Right ventricle myocardium superior (tissue), 1 donor: ENCODE measurements at places on chromosomes 4 and X.

DNA sequence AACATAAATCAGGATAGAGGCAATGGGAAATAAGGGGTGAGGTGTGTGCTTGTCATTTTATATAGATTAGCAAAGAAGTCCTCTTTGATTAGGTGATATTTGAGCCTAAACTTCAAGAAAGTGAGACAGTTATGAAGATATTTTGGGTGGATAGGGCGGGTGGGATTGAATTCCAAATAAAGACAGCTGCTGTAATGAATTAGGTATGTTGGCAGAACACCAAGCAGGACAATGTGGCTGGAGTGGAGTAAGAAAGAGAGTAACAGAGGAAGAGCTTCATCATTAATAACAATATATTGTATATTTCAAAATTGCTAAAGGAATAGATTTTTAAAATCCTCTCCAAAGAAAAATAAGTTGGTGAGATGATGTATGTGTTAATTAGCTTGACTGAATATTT is 91.0 kb upstream of the CENPE start:
- no peak for DNase-seq

DNA sequence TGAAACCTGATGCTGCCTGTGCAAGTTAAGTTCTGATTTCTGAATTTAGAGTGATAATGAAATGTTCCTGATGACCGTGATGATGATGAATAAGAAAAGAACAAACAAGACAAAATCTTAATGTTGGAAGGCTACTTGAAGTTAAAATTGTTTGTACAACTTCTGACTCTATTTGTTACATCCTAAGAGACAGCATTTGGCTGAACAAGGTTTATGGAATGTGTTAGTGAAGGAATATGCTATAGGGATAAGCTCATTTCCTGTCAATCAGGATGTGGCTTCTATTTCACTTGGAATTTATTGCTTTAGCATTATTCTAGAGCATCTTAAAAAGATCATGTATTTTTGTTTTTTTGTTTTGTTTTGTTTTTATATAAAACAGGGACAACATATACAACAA is 267.5 kb downstream of the FAT4 start:
- no peak for DNase-seq

- DNase-seq, result no peak
Measured at GRCh38 chr4:176437756-176438155, 118.0 kb downstream of the SPCS3 start.

DNA sequence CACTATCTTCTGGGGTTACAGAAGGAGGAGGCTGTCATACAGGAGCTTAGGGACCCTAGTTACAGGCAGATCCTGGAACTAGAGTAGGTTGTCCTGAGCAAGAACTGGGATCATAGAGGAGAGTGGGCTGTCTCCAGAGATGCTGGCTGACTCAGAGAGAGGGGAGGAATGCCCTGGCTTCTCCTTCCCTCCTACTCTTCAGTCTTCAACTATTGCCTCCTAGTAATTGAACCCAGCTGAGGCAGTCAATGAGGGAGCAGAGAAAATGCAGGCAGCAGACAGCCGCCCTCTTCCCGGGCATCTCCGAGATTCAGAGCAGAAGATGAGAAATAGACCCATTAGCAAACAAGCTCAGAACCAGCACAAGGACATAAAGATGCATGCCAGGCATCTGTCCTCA is 118.3 kb upstream of the PDE5A start:
- no peak for DNase-seq

DNA sequence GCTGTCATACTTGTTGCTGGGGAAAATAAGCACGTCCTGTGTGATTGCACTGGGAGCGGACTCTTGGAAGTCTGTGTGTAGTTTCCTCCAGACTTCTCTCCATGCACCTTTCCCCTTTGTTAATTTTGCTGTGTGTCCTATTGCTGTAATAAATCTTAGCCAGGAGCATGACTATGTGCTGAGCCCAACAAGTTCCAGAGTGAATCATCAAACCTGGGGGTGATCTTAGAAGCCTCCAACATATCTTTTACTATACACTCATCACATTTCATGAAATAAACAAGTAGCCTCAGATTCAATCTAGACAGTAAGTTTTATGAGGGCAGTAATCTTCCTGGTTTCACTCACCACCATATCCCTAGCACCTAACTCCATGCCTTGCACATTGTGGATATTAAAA is 43.3 kb upstream of the FGF13 start:
- DNase-seq, result no peak

GRCh38 chrX:10508891-10509290 is 111.5 kb downstream of the MID1 start:
- no peak for DNase-seq

GRCh38 chrX:54926978-54927377 is 6.4 kb downstream of the TRO start:
- DNase-seq, result no peak

DNA sequence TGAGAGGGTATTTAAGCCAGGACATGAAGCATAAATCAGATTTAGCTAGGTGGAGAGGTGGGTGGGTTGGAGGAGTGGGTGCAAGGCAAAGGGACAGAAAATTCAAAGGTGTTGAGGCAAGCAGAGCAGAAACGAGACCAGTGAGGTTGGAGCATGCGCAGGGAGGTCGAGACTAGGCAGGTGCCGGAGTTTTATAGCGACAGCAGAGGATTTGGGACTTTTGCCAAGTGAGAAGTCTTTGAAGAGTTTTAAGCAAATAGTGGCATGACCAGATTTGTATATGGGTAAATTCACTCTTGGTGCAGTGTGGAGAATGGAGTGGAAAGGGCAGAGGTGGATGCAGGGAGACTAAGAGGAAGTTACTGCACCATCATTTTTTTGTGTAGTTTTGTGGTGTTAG is 107.0 kb upstream of the TLR2 start:
- no peak for DNase-seq

- DNase-seq, result peak; percentile 69
Measured at GRCh38 chr4:80201252-80202151, 4.2 kb downstream of the PRDM8 start.

DNA sequence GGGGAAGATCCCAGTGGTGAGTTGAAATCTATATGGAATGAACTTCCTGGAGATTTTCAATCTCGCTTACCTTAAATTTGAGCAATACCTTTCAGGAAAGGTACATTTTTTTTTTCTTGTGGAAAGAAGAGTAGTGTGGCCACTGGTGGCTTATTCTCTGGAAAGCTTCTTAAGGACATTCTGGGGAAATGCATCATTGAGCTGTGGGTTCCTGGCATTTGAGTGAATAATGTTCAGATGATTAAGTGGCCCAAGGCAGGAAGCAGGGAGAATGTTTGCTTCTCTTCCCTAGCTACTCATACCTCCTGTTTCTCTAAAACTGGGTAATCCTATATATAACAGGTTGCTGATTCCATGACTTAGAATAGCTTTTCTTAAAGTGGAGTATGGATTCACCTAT is 31.8 kb downstream of the STAG2 start:
- no peak for DNase-seq

- DNase-seq, result no peak
Measured at GRCh38 chrX:103520386-103520785, 1.1 kb upstream of the RAB40A start.

DNA sequence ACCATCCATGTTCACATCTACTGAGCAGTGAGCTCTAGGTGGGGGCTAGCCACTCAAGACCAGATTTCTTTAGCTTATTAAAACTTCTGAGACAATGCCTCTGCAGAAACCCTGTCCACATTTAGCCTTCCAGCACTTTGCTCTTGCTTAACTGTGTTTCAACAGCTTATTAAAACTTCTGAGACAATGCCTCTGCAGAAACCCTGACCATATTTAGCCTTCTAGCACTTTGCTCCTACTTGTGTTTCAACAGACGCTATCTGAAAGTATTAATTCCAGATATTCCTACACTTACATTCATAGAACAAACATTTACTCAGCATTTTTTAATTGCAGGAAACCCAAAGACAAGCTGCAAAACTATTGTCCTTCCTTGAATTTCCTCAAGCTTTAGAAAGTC is 91.9 kb downstream of the SEL1L3 start:
- DNase-seq, result no peak

- DNase-seq, result no peak
Measured at GRCh38 chr4:154622598-154622997, 10.1 kb upstream of the FGG start.

DNA sequence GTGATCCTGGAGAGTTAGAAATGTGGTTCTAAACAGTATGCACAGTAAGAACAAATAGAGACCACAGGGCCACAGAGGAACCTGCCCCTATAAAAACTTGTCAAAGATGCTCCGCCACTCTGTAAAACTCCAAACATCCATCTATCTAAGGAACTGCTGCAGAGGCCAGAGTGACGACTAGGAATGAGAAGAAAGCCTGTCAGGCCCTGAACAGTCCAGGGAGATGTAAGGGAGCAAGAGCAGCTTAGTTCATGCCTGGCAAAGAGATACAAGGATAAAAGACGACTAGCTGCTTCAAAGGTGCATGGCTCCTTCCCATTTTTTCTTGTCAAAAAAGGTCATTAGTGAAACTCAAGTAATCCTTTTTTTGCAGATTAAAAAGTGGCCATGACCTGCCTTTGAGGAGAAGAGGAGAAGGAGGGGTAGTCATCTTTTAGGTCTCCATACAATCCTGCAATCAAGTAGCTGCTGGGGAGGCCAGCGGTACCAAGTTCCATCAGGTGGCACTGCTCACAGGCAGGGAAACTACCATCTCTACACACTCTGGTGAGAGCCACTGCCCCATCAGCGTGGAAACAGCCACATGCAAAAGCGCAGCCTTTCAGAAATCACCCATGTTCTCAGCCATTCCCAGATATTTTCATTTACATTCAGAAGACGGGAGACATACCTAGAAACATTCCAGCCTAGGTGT is 162.1 kb downstream of the TSPAN5 start:
- no peak for DNase-seq

- DNase-seq, result peak; percentile 28
Measured at GRCh38 chr4:6150046-6150735, 50.2 kb downstream of the JAKMIP1 start.

DNA sequence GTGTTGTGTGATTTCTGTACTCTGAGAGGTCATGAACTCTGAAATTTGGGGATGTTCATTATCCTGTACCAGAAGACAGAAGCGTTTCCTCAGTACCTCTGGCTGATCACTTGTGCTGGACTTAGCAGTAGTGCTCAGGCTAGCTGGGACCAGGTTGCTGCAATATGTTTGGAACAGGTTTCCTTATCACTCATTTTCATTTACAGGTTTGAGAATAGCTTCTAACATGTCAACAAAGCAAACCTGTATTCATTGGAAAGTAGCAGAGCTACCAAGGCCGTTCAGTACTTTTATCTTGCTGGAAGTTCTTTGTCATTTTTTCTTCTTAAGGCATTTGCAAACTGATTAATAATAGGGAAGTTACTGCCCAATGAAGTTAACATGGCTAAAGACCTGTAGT is 242.9 kb upstream of the ANKRD50 start:
- no peak for DNase-seq

DNA sequence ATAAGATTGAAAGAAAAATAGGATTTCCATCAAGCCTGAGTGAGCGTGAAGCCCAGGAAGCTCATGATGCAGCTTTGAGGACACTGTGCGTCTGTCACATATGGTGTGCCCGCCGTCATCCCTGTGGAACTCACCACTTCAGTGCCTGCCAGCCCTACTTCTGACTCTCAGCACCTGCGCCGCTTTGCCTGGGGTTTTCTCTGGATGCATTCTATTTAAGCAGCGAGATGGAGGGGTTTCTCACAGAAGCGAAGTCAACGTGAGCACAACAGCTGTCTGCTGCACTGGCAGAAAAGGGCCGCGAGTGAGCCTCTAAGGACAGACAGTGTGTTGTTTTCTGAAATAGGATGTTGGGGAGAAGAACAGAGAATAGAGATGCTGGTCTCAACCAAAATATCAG is 6.2 kb upstream of the TMEM128 start:
- DNase-seq, result no peak

GRCh38 chr4:178799204-178799603 is 1357.0 kb upstream of the AGA start:
- DNase-seq, result no peak

DNA sequence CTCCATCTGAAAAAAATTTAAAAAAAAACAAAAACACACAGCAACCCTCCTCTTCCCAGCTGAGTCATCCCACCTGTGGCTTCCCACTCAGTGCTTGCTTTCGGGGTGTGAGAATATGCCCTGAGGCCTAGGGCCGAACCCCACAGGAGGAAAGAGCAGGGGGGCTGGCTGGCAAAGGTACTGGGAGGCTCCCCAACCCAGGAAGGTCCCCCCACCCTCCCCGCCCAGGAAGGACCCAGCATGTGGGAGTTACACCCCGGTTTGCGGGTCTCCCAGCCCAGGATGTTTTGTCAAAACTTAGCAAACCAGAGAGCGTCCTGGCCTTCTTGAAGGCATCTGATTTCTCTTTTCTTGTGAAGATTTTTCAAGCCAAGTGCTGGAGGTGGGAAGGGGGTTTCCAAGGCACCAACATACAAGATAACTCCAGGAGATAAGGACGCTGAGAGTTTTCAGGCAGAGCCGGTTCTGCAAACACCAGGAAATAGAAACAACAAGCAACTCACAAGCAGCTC is 25.7 kb upstream of the CSF2RA start:
- no peak for DNase-seq

DNA sequence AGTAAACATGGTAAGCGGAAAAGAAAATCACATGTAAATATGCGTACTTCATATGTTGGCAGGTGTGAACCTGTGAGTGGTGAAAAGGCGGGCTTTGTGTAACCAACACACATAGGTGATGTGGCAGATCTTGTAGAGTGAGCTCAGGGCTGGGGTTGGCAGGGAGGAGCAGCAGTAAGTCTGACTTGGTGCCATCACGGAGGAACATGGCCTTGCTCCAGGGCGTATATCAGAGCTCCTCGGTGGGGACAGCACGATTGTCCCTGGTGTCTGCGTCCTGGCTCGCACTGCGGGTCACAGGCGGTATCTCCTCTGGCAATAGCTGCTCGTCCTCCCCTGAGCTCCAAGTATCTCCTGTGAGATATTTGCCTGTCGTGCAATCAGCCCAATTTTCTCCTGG is 733.6 kb downstream of the TRIML1 start:
- no peak for DNase-seq

DNA sequence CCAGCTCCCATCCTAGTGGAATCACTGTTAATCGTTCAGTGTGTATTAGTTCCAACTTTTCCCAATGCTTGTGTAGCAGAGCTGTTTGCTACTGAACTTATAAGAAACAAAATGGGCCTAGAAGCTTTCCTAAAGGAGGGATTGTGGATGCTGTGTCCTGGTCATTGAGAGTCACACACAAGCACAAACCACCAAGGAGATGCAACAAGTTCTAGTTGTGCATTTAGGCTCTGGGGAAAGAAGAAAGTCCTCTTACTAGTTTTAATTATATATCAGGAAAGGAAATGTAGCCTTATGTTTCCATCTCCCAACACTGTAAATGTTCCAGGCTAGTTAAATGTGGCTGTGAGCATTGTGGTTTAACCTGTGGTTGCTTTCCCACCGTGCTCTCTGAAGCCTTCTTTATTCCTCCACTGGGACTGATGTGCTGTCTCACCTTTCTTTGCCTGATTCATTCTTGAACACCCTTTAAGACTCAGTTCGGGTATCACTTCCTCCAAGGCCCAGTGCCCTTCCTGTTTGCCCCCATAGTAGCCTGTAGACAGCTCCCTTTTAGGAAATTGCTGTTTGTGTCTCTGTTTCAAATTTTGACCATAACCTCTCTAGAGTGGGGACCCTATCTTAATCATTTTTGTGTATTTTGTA is 34.3 kb downstream of the ATP10D start:
- DNase-seq, result no peak

- no peak for DNase-seq
Measured at GRCh38 chrX:149283853-149284252, 221.3 kb downstream of the IDS start.

- peak; percentile 6 for DNase-seq
Measured at GRCh38 chr4:8771666-8772065, 100.0 kb downstream of the HMX1 start.
